GM23338 (cell line): ENCODE measurements at places on chromosomes 1 and 21.
A peak's percentile ranks its signal among the peaks of the same experiment; 100 is the strongest.

DNA sequence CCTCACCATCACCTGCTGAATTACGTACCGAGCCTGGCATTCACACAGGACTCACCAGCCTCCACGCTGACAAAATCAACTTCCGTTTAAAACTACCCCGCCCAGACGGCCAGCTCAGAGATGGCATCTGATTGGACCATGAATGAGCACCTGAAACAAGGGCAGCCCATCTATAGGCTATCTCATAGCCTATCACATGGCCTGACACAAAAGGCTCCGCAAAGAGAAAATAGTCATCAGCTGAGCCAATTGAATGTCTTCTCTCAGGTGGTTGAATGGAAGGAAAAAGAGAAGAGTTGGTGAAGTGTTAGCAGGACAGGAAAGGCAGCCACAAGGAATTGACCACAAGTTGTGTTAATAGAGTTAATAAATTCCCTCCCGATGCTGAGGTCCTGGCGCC, 50.6 kb upstream of the ZC3H12A start:
- no peak for DNase-seq

GRCh38 chr1:71583756-71584155, 502.9 kb upstream of the ZRANB2 start:
- DNase-seq = no peak

- DNase-seq = peak; percentile 28
These were observed 121.1 kb upstream of the PKN2 start for GRCh38 chr1:88562991-88563390.

GRCh38 chr1:59880735-59881134, 45.8 kb downstream of the CYP2J2 start:
- no peak for DNase-seq

DNA sequence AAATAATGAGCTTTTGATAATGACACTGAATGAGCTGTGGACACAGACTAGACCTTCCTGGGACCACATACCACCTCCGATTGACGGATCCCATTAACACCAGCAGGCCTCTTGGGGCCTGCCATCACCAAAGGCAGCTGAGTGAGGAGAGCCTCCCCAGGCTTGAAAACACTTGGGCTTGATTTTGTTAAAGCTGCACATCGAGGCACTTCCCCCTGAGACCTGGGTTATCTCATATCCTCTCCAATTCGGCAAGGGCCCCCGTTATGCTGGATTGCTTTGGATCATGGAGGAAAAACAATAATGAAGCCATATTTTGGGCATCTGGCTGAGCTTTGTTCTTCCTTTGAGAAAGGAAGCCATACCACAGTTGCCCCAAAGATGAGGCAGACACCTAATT, 143.0 kb downstream of the AJAP1 start:
- DNase-seq = no peak

GRCh38 chr1:226912587-226913176, 27.4 kb upstream of the COQ8A start:
- peak; percentile 92 for DNase-seq

DNA sequence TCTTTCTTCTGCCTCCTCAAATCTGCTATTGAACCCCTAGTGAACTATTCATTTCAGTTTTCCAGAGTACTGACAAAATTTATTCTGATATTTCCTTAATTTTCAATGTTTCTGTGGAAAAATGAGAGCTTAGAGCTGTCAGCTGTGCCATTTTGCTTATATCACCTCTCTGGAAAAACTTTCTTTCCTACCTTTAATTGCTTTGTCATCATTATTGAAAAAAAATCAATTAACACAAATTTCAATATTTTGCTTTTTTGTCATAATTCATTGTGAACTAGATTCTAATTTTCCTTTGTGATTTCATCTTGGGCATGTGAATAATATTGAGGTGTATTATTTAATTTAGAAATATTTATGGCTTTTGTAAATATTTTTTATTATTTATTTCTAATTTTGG, 126.5 kb downstream of the C1orf94 start:
- DNase-seq = no peak

- peak; percentile 80 for DNase-seq
These were observed 940 bp upstream of the ATAD3A start for GRCh38 chr1:1510912-1511532.

GRCh38 chr1:234579967-234580366, 30.0 kb downstream of the IRF2BP2 start:
- DNase-seq = no peak

- DNase-seq = no peak
These were observed 34.2 kb downstream of the L1TD1 start for GRCh38 chr1:62228883-62229187.

GRCh38 chr1:117341123-117341522, 26.1 kb upstream of the MAN1A2 start:
- DNase-seq = no peak

DNA sequence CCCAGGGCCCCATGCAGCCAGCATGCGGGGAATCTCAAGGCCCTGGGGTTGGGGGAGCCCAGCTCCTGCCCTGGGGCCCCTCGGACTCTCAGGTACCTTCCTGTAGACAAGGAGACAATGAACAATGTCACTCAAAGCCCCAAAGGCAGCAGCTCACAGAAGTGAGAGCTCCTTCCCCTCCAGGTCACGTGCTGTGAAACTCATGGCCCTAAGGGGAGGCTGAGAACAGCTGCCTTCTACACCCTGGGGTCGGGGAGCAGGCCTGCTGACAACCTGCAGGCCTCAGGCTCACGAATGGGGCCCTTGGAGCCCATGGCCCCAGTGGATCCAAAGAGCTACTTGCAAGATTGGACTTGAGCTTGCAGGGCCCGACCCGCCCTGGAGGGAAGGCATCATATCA, 3.2 kb downstream of the MEGF6 start:
- no peak for DNase-seq

DNA sequence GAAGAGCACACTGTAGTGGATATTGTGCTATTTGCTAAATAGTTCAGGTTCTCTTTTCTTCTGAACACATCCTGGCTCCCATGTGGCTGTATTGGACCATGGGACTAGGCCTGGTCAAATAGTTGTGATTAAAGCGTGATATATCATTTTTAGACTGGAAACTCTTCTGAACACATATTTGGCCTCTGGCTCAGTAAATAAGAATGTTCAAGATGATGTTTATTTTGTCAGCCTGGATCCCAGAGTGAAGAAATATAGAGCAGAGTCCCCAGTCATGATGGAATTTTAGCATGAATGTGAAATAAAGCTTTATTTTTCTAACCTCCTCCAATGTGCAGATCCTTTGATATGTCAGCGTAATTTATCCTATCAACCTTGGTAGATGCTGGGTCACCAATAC, 542.6 kb downstream of the ADGRL2 start:
- DNase-seq = no peak

DNA sequence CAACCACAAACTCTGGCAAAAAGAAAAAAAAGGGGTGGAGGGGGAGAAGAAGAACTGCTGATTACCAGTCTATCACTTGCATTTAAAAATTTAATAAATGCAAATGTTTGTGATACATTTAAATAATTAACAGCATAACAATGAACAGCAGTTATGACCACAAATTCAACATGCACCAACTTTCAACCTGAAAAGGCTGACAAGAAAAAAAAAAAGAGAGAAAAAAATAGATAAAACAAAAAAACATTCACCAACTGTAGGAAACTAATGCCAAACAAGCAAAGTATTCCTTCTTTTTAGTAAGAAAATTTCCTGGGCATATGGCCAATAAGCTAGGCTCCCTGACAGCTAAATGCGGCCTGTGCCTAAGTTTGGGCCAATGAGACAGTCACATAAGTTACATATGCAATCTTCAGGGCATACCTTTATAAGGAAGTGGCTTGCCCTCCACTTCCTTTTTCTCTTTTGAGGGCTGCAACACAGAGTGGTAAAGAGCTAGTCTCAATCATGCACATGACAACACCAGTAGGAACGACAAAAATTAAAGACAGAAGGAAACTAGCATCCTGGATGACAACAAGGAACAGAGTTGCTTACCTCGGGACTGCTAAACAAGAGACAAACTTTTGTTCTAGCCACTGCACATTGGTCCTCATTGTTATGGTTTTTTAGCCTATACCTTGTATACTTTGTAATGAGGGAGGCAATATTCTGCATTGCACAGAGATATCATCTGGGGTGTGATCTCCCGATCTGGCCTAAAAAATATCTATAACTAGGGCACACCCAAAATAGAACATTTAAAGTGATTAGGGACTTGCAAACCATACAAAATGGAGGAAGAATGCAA, 24.2 kb upstream of the PHTF1 start:
- DNase-seq = no peak

- DNase-seq = no peak
These were observed 156.2 kb downstream of the AKT3 start for GRCh38 chr1:243693800-243694199.

DNA sequence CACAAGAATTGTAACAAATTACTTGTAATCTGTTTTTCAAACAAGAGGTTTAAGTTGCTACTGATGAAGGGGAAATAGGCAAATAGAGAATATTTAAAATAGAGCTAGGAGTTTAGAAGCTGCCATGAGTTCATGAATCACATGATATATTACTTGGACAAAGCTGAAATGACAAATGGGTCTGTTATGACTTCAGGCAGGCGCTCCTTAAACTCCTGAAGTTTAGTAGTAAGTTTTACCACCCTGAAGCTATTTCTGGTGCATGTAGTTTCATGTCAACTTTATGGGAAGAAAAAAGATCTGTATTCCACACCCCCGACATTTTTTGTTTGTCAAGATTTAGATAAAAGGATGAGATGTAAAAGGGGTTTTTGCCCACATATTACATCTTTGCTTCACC, 58.5 kb downstream of the PLA2G4A start:
- DNase-seq = no peak

GRCh38 chr21:36773117-36773516, 74.2 kb downstream of the SIM2 start:
- DNase-seq = no peak

- DNase-seq = peak; percentile 45
These were observed 53.4 kb upstream of the RPL11 start for GRCh38 chr1:23638188-23638619.

DNA sequence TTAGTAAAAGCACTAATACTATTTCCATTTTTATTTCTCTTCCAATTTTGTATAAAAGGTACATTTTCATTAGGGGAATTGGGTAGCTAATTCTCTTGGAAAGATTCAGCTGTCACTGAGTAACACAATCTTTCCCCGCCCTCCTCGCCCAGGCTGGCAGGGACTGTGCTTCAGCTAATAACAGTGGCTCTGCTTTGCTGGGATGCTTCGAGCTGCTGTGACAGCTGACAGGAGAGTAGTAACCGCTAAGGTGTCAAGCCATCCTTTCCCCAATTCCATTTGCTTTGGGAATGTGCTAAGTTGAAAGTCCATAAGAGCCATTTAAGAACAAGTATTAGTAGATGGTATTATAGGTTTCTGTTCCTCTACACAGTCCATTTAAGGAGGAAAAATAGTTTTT, 106.7 kb upstream of the NRIP1 start:
- no peak for DNase-seq
